ENCODE measurements at places on chromosomes 1 and 21.
A peak's percentile ranks its signal among the peaks of the same experiment; 100 is the strongest.

DNA sequence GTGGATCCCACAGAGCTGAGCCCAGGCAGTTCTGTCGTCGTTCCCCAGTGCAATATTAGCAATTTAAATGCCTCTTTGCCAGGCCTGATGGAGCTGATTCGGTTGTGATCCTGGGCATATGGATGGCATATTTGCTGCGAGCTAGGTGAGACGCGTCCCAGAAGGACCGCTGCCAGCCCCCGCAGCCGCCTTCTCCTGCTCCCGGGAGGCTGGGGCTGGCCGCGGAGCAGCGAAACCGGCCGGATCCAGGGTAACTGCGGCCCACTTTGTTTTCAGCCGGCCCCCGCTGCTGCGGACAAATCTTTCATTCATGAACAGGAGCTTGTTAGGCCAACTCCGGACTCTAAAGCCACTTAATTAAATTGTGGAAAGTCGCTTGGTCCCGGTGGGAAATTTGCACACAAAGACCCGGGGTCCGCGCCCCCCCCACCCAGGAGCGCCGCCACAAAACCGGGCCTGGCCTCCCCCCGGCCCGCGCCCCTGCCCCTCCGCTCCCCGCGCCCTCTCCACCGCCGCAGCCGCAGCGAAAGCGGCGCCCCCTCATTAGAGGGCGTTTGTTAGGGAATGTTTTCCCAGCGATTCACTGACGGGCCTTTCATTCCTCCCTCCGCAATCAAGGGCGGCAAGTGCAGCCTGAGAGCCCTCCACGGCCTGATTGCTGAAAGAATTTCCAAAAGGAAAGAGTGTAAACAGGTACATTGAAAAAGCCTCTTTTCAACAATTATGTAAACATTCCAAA is 383.3 kb downstream of the RRAGC start:
- DNase-seq: no peak

DNA sequence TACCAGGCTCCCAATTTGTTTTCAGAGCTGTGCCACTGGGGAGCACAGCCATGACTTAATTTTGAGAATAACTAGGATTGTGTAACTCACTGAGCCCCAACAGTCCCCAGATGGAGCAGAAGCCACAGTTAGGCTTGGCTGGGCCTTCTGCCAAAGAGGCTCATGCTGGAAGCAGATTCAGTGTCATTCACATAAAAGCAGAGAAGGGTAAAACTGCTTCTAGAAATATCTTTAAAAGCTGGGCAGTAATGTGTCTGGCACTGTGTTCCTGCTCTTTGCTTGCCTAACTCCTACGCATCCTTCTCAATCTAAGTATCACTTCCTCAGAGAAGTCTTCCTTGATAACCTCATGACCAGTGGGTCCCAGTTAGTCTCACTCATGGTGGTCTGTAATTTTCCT is 20.3 kb downstream of the STK40 start:
- DNase-seq: no peak

GRCh38 chr1:225733254-225733653 is 44.4 kb upstream of the SRP9 start:
- DNase-seq: no peak

DNA sequence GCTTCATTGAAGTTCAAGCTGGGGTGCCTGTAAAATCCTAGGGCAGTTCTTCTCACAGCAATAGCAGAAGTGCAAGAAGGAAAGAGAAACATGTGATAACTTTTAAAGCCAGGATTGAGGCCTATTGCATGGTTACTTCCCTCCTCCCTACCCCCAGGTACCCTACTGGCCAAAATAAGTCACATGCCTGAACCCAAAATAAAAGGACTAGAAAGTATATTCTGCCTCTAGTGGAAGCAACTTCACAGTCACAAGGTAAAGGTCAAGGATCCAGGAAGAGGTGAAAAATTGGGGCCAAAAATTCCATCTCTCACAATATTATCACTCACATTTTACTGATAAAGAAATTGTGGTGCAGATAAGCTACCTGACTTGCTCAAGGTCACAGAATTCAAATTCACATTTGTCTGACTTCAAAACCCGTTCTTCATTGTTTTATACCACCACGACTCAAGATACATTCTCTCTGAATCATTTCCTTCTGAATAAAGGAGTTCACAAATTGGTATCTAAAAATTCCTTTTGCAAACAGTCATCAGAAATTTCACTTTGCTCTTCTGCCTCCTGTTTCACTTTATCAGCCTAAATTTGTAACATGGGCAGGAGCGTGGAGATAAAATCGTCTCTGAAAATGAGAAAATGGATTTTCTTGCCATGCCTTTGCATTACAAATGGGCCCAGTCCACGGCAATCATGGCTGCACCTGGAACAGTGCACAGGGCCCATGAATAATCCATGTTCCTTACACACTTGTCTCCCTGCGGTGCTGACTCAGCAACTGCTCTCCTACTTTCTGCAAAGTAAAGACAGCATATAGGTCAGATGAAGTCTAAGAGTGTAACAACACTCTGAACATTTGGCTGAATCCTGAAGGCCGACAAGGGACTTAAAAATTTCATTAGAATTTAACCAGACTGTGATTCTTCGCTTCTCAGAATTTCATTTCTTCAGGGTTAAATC is 485.3 kb upstream of the NFIA start:
- DNase-seq: no peak

- no peak for DNase-seq
Observed at GRCh38 chr1:228091084-228091483, 8.6 kb downstream of the ARF1 start.

GRCh38 chr1:174105086-174105485 is 54.2 kb upstream of the RABGAP1L start:
- DNase-seq: no peak

- no peak for DNase-seq
Observed at GRCh38 chr1:20323613-20323920, 32.9 kb downstream of the VWA5B1 start.

DNA sequence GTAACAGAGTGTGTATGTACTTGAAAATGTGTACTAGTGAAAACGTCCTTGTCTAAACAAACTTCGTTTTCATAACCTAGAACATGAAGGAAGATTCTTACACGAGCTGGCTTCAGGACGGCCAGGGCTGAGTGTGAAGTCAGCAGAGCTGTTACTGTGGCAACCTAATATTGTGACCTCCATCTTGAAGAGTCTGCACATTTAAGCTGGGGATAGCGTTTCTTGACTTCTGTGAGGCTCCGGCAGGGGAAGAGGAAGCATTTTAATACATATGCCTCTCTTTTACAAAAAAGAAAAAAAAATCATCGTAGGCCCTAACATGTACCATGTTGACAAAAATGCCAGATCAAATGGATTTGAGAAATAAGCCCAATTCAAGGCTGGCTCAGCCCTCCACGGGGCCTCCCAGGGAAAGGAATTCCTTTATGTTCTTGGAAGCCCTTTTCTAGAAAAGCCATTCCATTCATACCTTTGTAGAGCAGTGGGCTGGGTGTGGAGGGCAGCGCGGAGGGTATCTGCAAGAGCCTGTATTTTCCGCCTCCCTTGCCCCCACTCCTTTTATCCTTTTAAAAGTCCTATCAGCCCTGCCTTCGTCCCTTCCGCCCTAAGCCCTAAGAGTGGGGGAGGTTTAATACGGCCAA is 51.1 kb downstream of the SIM2 start:
- DNase-seq: no peak

GRCh38 chr1:198531891-198532290 is 8.6 kb downstream of the ATP6V1G3 start:
- no peak for DNase-seq

- DNase-seq: no peak
Observed at GRCh38 chr1:3295846-3296245, 158.6 kb upstream of the ARHGEF16 start.

DNA sequence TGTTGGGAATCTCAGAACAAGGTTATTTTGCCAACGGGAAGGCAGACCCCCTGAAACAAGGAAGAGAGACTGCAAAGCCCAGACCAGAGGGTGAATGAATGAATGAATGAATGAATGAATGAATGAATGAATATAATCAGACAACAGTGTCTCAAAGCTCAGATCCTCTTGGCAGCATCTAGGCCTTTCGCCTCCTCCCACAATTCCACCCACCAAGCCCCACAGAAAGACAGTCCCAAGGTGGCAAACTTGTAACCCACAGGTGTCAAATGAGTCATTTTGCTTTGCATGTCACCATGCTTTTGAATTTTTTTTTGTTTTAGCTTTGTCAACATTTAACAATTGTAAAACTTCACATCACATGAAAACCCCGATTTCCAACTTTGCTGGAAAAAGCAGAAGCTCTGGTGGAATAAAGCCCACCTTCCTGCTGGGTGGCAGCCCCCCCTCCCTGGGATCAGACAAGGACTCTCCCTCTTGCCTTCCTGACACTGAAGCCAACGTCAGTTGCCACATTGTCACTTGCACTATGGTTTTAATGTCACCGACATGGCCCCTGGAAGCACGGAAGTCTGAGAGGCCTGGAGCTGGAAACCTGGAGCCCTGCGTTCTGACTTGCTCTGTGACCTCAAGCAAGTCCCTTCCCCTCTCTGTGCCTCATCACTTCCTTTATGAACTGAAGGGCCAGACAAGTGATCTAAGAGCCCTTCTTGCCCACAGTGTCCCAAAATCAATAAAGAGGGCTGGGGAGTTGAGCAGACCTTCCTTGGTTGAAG is 134.6 kb upstream of the RUNX3 start:
- DNase-seq: no peak

DNA sequence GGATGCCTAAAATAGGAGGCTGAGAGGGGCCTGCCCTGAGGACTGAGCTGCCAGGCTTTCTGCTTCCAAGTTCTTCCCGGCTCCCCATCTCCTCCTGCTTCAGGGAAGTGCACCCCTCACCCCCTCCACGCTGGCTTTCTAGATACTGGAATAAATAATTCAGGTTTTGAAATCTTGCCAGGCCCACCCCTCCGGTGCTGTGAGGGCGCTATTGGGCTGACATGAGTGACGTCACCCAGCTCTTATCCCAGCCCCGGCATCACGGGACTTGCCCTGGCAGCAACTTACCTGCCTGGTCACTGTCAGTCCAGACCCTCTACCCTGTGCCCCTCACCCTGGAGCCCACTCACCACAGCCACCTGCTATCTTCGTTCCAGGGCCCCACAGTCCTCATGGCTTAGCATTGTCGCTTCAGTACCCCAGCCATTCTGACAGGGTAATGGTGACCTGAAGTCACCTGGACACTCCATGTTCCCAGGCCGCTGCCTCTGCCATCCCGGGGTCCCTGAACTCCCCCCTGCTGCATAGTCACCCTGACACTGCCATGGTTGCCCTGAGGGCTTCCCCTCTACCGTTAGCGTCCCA is 819 bp upstream of the GPR3 start:
- no peak for DNase-seq

GRCh38 chr1:2906620-2907019 is 105.1 kb upstream of the TTC34 start:
- no peak for DNase-seq

DNA sequence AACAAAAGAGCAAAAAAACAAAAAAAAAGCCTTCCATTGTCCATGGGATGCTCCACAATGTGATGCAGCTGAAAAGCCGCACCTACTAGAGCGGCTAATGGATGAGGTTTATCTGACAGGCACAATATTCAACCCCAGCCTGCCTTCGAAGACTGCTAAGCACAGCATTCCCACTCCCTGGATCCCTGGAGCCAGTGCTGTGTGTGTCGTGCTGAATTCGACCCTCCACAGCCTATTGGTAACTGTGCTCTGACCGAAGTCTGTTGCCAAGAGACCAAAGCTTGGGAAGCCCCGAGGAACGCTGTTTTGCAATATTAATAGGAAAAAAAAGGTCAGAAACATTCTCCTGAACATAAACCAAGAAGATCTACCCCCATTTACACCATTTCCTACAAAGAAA is 57.2 kb upstream of the PUM1 start:
- DNase-seq: no peak

- DNase-seq: peak; percentile 64
Observed at GRCh38 chr1:203271018-203271743, 34.1 kb upstream of the BTG2 start.

DNA sequence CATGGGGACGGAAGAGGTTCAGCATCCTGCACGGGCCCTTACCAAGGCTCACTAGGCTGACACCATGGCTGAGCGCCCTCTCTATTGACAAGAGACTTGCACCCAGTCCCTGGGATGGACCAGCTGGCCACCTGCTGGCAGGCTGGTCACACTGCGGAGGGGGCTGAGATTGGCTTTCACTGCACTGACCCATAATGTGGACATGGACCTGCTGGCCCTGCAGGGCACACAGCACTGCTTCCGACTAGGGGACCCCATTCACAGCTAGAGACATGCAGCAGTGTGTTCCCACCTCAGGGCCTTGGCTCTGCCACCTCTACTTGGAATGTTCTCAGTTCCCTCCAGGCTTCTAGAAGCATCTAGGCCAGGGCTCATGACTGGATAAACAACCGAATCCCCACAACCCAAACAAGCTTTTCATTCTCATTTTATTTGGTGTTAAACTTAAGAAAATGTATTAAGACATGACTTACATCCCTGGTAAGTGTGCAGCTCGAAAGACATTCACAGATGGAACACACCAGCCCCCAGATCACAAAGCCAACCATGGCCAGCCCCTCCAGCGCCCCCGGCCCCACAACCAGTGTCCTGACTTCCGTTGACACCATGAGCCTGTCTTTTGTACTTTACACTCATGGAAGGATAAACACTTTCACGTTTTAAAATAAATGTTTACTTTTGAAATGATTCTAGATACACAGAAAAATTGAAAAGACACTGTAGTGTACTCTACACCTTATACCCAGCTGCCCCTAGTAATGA is 9.3 kb upstream of the SRARP start:
- no peak for DNase-seq

GRCh38 chr1:211630236-211631081 is 45.0 kb downstream of the NEK2 start:
- no peak for DNase-seq

Data from T follicular helper cell (primary cell).